ENCODE measurements at places on chromosomes 12 and 14.

- DNase-seq = peak; percentile 3
Observed at GRCh38 chr12:44154128-44154527, 318.2 kb downstream of the TMEM117 start.

GRCh38 chr12:19018302-19018970, 111.1 kb upstream of the PLEKHA5 start:
- peak; percentile 89 for DNase-seq

- DNase-seq = no peak
Observed at GRCh38 chr14:89015016-89015415, 190.6 kb downstream of the TTC8 start.

GRCh38 chr14:76995279-76996035, 33.1 kb downstream of the IRF2BPL start:
- DNase-seq = no peak

DNA sequence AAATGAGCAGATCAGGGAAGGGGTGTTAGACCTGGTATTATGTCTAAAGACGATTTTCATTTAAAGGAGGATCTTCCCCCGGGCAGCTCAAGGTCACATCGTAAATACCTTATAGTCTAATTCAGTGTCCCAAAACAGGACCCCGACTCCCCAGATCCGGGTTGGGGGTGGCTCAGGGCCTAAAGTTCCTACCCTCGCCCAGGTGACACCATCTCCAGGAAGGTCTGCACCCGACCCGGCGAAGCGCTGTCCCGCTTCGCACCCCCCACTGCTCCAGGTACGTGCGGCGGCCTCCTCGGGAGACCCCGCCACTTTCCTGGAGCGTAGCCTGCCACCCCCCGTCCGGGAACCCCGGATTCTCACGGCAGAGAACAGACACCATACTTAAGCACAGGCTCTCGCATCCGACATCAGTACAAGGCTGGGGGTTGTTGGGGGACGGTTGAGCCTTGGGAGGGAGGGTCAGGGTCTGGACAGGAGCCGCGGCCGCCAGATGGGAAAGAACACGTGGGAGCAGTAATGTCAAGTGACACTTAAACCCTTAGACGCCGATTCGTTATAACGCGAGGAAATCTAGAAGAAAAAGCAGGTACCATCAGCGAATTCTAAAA, 556 bp downstream of the TIMM9 start:
- DNase-seq = peak; percentile 75

DNA sequence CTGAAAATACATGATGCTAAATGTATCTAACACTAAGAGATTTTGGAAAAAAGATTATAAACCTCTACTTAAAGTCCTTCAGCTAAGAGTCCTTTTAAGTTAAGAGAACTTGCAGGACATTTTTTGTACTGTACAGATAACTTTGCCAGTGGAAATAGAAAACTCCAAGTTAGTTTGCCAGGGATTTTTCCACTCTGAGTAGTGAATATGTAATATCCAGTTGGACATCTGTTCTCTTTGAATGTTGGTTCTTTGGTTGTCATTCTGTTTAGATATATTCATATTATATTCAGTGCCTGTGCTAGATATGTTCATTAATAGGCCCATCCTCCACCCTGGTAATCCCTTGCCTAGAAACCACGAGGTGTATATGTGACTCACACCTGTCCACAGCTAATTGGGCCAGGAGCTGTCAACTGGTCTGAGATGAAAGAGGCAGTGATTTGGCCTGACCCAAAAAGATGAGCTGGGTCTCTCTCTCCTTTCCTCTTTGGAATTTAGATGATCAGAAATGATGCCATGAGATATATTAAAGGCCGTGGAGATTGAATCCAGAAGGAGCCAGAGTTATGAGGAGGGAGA, 261.0 kb upstream of the LRIG3 start:
- no peak for DNase-seq

DNA sequence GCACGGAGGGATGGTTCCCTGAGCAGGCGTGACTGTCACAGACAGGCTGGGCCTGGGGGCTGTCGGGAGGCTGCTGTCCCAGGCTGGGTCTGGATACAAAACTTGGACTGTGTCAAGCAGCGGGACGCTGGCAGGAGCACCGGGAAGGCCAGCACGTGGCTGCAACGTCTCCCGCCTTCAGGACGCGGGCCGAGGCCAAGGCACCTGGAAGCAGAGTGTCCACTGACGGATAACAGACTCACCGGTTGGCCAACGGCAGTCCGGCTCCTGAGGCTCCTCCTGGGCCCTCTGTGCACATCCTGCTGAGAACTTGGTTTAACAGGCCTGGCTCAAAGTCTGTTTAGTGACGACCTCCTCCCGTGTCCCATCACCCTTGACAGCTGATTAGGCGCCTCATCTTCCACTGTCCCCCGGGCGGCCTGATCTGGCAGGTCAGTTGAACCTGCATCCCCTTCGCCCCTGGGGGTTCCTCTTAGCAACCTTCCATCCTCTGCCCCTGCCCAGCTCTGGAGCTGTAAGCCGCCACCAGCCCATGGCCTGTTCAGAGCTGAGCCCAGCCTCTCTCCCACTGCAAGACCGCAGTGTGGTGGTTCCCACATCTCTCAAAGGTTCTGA, 2.5 kb downstream of the XRCC3 start:
- DNase-seq = no peak

DNA sequence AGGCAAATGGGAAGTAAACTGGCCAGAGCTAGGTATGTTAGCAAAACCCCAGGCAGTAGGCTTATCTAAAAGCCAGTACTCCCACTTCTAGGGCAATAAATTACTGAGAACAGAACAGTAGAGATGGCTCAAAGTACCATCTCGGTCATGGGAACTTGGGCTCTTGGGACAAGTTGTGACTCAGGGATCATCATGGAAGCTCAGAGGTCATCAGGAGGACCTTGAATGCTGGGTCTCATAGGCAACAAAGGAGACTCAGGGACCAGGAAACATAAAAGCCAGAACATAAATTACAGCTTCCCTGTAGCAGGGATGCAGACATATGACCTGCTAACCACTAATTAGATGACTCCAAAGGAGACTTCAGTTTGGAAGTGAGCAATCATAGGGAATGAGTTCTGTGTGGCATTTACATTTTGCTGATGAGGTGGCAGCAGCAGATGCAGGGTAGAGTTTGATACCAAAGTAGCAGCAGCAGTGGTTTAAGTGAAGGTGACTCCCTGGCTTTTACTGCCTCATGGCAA, 97.6 kb upstream of the SCAF11 start:
- no peak for DNase-seq

DNA sequence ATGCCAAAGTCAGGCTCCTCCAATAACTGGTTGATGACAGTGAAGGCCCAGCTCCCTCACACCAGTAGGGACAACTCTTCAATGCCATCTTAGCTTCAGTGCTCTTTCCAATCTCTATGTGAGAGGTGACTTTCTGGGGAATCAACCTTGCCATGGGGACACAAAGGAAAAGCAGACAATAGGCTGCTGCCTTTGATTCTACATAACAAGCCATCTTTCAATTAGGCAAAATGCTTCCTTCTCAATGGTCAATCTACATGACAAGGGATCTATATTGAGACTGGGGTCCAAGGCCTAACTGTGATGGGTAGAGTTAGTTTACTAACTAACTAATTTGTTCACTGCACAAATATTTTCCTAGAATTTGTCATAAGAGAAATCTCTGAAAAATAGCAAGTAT, 1417.5 kb upstream of the SEL1L start:
- no peak for DNase-seq

- no peak for DNase-seq
Observed at GRCh38 chr12:31853520-31853919, 105.7 kb upstream of the RESF1 start.

GRCh38 chr12:111430433-111431353, 25.0 kb downstream of the SH2B3 start:
- no peak for DNase-seq

GRCh38 chr14:56216626-56217379, 98.6 kb downstream of the PELI2 start:
- peak; percentile 67 for DNase-seq

DNA sequence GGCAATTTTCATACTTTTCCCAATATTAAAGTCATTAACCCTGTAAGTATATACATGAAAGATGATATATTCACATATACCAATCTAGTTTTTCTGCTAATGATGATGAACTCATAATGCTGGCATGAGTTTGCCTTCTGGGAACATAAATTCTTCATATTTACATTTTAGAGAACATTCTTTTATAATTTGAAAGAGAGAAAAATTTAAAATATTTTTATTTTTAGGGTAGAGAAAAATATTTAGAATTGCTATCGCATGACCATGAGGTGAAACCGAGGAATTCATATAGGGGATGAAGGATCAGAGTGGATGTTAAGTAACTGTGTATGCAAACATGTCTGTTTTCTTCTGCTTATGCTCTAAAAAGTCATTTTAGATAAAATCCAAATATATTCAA, 825.3 kb upstream of the FLRT2 start:
- DNase-seq = peak; percentile 5

- peak; percentile 49 for DNase-seq
Observed at GRCh38 chr12:67155863-67156262, 113.3 kb upstream of the CAND1 start.

DNA sequence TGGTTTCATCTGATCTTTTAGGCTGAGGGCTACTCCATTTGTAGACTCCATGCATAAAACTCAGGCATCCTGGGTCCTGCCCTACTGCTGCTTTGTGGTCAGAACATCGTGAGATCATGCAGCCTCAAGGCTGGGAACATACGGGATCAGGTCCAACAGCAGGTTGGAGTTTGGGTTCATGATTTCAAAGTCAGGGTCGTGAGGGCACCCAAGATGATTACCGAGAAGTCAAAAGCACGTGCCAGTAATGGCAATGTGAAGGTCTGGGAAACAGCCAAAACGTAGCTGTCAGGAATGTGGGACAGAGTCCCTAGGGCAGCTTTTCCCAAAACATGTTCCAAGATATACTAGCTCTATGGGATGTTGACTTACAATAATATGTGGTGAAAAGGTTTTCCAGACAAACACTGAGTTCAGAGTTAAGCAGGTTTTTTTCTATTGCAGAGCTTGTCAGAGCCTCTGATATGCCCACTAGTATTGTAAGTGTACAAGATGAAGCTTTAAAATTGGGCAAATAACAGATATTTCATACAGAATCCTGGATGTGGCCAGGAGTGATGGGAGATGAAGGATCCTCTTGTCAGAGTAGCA, 130.3 kb upstream of the DNM1L start:
- peak; percentile 36 for DNase-seq

GRCh38 chr12:106757623-106758348, 16.7 kb upstream of the RIC8B start:
- no peak for DNase-seq

DNA sequence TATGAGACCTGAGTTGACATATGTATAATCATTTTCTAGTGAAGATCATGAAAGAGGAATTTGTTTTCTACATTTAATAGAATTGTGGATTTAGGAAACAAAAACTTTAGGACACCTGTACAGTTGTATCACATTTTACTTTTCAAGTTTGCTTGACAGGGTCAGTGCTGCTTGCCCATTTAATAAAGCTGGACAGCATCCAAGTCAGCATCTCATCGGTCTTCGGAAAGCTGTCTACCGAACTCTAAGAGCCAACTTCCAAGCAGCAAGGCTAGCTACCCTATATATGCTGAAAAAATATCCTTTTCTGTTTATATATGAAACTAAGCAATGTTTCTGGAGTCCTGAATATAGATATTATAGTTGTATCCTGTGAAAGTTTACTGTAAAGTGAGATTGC, 52.3 kb downstream of the VEZT start:
- no peak for DNase-seq

GRCh38 chr12:127300753-127301152, 966.2 kb upstream of the TMEM132C start:
- no peak for DNase-seq

DNA sequence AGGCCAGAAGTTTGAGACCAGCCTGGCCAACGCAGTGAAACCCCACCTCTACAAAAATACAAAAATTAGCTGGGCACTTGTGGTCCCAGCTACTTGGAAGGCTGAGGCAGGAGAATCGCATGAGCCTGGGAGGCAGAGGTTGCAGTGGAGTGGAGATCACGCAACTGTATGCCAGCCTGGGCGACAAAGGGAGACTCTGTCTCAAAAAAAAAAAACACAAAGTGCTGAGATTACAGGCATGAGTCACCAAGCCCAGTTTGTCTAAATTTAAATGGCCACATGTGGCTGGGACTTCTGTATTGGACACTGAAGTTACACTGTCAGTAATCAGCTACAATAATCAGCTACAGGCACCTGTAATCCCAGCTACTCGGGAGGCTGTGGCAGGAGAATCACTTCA, 100.9 kb upstream of the AEBP2 start:
- no peak for DNase-seq

DNA sequence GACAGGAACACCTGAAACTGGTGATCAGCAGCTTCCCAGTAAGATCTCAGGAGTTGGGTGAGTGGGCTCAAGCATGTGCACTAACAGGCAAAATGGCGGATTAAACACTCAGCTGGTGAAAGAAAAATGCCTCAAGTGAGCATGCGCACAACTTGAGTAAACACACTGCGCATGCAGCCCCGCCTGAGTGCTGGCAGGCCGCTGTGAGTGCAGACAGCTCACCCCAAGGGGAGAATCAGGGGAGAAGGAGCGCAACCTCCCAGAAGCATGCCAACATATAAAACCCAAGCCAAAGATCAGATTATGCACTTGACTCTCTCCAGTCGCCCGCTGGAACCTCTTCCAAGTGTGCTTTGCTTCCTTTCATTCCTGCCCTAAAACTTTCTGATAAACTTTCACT, 125.8 kb downstream of the VRK1 start:
- no peak for DNase-seq

All from fibroblast of skin of right quadriceps (primary cell).